ENCODE measurements at places on chromosomes 7 and 10. TPM values are rescaled to one million over a fixed set of nuclear protein-coding genes. Genes with fewer than 3 reads are reported as not detected.

DNA sequence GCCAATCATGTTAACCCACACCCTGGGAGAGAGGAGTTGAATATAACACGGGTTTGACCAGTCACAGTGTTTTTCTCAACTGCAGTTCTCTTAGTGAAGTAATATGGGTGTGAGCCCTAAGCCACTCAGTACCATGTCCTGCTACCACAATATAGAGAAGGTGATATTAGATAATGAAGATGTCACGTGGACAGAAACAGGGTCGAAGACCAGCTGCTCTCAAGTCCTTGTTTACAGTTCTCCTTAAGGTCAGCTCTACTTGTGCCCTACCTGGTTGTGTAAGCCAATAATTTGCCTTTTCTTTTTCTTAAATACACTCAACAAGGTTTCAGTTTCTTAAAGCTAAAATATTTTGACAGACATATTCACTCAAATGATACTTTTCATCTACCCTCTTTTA lies 128.3 kb upstream of the POT1 start:
- DNase-seq, result no peak

DNA sequence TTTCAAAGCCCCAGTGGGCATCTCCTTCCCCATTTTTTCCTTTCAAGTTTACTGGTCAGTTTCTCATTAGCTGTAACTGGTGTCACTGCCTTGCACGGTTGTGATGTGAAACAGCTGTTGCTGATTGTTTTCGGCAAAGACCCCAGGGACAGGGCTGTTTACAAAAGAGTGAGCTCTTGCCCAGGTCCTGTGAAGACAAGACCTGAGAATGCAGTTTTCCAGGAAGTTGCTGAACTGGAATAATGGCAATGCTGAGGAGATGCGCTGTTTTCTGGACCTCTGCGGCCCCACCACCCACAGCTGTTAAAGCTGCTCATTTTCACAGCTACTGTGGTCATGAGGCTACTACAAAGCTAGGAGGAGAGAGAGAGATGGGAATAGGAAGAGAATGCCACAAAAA lies 116.6 kb upstream of the RSU1 start:
- DNase-seq, result no peak

DNA sequence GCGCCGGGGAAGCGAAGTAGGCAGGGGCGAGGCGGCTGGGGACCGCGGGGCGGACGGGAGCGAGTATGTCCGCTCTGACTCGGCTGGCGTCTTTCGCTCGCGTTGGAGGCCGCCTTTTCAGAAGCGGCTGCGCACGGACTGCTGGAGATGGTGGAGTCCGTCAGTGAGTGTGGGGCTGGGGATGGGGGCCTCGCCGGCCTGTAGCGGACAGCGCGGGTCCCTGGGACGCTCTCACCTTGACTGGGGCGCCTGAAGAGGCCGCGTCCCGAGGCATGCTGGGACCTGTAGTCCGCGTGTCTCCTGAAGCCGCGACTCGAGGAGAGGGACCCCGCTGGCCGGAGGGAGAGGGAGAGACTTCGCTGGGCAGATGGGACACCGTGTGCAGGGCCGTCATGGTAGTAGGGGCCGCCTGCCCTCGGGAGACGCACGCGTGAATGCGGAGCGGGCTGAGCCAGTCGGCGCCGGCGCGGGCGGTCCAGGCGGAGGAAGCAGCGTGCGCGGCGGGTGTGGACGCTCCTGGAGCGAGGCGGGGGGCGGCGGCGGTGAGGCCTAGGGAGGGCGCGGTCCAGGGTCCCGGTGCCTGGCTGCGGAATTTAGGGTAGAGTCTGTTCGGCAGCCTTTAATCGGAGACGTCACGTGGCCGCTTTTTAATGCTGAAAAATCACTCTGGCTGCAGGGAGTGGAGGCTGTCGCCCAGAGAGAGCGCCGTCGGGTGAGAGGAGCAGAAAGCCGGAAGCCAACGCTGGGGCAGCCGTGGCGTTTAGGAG lies at the start of gene NDUFB2:
Gene NDUFB2, plus strand, starts transcription at position 29 of the 767 bp plus-strand sequence. Its CDS starts 37 bp downstream, at position 66.
- peak; percentile 94 for DNase-seq

GRCh38 chr7:148799893-148800555 lies 84.1 kb downstream of the EZH2 start:
- DNase-seq, result no peak

- DNase-seq, result no peak
Observed at GRCh38 chr10:11856678-11857077, 33.5 kb downstream of the PROSER2 start.

- no peak for DNase-seq
Observed at GRCh38 chr7:124387056-124387455, 354.2 kb upstream of the TMEM229A start.

- DNase-seq, result no peak
Observed at GRCh38 chr7:135447748-135448147, 62.2 kb downstream of the CNOT4 start.

GRCh38 chr7:129285111-129285510 lies 60.3 kb downstream of the AHCYL2 start:
- DNase-seq, result no peak

DNA sequence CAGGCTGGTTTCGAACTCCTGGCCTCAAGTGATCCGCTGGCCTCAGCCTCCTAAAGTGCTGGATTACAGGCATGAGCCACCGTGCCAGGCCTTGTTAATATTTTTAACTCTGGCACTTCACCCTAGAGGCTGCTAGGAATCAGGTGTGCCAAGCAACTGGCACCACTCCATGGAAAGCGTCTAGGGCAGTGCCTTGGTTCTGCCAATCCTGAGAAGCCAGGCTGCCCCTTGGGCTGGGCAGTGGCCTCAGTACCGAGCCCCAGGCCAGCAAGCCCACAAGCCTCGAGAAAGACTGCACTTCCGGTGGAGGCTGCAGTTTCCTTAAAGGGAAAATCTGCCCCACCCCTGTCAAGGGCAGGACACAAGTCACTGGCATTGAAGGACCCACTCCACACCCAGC lies 11.3 kb downstream of the ALKBH4 start:
- peak; percentile 36 for DNase-seq

DNA sequence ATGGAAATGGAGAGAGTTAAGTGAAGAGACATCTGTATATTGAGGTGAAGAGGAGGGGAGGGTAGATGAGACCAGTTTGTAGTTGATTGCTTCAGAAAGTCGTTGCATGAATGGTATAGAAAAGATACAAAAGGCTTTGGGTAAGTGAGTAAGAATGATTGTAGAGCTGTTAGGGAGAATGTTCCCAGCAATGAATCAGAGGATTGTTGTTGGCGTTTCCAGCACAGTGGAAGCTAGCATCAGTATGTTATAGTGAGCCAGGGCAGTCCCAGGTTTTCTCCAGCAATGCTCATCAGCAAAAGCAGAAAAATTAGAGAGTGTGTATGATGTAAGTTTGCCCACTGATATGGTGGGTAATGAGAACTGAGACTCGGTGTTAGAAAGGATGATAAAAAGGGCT lies 15.4 kb upstream of the CDK6 start:
- no peak for DNase-seq

DNA sequence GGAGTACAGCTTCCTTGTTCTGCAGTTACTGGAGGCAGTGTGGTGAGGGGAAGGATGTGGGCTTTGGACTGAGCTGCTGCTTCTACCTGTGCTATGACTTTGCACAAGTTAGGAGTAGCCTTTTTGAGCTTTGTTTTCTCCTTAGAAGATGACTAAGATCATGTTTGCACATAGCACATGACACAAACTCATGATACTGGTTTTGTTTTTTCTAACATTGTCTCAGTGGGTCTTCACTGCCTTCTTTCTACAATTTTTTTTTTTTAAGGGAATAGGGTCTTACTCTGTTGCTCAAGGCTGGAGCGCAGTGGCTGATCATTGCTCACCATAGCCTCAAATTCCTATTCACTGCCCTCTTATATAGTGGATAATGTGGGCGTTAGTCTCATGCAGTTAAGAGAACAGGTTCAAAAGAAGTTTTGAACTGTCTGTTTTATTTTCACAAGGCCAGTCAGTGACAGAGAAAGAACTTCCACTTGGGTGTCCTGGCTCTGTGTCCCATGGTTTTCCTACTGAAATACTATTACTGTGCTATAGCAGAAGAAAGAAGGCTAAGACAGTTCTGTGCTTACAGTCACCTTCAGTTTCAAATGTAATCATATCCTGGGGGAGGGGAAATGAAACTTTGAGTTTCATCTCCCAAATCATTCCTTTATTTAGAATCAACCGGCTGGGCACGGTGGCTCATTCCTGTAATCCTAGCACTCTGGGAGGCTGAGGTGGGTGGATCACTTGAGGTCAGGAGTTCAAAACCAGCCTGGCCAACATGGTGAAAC lies 72.0 kb downstream of the KAT6B start:
- DNase-seq, result no peak

- DNase-seq, result no peak
Observed at GRCh38 chr10:30417301-30417700, 16.7 kb upstream of the MAP3K8 start.

- no peak for DNase-seq
Observed at GRCh38 chr7:3464900-3465622, 164.0 kb downstream of the SDK1 start.

GRCh38 chr10:86768412-86769062 lies 12.1 kb downstream of the BMPR1A start:
- DNase-seq, result no peak

GRCh38 chr7:66443946-66444345 lies 184.7 kb upstream of the KCTD7 start:
- no peak for DNase-seq

DNA sequence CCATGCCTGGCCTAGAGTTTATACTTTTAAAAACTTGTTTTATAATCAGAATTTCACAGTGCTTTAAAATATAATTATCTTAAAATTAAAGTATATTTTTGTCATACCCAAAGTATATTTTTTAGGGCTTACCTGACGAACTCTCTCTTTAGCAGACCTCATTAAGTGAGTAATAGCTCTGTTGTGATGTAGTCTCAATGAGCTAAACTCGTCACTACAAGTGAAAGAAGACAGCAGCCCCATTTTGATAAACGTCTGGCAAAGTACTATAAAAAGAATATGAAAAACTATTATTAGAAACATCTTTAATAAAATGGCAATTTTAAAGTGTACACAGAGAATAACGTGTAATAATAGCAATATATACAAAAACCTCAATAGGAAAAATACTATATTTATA lies 18.6 kb downstream of the ANKRD61 start:
- no peak for DNase-seq

DNA sequence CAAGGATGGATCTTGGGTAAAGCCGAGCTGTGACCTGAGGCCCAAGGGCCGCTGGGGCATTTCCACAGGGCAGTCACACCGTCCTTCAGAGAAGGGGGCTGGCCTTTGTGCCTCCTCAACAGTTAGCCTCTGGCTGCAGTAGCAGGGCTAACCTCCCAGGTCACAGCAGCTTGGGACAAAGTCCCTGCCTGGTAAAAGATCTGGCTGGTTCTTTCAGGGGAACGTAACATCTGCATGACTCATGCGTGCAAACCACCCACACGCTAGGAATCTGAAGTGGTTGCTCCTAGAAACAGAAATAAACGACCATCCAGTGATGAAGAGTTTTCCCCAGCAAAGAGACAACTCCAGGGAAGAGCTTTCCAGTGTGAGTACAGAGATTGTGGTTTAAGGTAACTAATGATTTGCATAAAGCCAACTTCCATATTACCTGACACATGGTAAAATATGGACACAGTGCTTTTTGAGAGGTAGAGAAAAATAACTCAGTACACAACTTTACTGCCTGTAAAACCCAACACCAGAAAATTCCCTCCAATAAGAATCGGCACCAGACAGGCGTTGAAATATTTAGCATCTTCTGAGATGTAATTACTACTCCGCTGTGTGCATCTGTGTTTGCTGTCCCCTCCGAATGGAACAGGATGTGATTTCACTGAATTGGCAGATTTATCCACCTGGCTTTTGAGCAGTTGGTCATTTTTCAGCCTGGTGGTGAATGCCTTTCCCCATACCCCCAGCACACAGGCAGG lies 84.9 kb upstream of the ADRB1 start:
- DNase-seq, result no peak

- no peak for DNase-seq
Observed at GRCh38 chr10:52877451-52877850, 104.9 kb upstream of the MBL2 start.

GRCh38 chr10:109668703-109669102 lies 254.6 kb downstream of the XPNPEP1 start:
- no peak for DNase-seq

GRCh38 chr7:17932770-17933169 lies 7.5 kb downstream of the SNX13 start:
- no peak for DNase-seq

- peak; percentile 94 for DNase-seq
Observed at GRCh38 chr7:65239707-65240352, 133.8 kb upstream of the ZNF92 start.

- DNase-seq, result no peak
Observed at GRCh38 chr10:107576746-107577145, 412.2 kb upstream of the SORCS1 start.

GRCh38 chr10:24800861-24801260 lies 77.2 kb upstream of the ARHGAP21 start:
- DNase-seq, result no peak

- DNase-seq, result no peak
Observed at GRCh38 chr7:106372126-106372525, 87.3 kb upstream of the NAMPT start.

Gene HOXA7
- total RNA-seq, result not detected

Gene LRRC4
- 1.2 TPM for total RNA-seq

Gene SEMA4G
- 36.6 TPM for total RNA-seq

Gene CYP51A1
- total RNA-seq, result 116 TPM

Gene PRKAR2B
- 8.6 TPM for total RNA-seq

Gene TWIST1
- total RNA-seq, result 1.5 TPM

Gene OR6B1
- total RNA-seq, result not detected

Gene CFAP69
- 6.6 TPM for total RNA-seq

Gene HABP2
- total RNA-seq, result 0.97 TPM

Gene EBLN1
- not detected for total RNA-seq

Gene SLC26A5
- total RNA-seq, result 0.42 TPM

Gene MALSU1
- 76.0 TPM for total RNA-seq

Gene SLC16A9
- total RNA-seq, result 19.3 TPM

Gene POU6F2
- total RNA-seq, result 5.5 TPM

Gene SLC12A9
- 22.5 TPM for total RNA-seq

Gene RNF148
- not detected for total RNA-seq

Gene MARVELD1
- total RNA-seq, result 47.2 TPM

Gene IDI2
- total RNA-seq, result not detected

Gene HELLS
- total RNA-seq, result 139 TPM

Gene TAC1
- total RNA-seq, result not detected

Gene HTR5A
- total RNA-seq, result not detected

Gene FAM200A
- total RNA-seq, result 8.3 TPM

Gene KCP
- total RNA-seq, result 23.5 TPM
